Stimulated activated CD4-positive, alpha-beta T cell treated with anti-CD3 and anti-CD28 coated beads, Interleukin-12 subunit alpha, Interleukin-12 subunit beta, amount 100 ng/mL, for 4 hours (primary cell): ENCODE measurements at places on chromosomes 16 and 17.

DNA sequence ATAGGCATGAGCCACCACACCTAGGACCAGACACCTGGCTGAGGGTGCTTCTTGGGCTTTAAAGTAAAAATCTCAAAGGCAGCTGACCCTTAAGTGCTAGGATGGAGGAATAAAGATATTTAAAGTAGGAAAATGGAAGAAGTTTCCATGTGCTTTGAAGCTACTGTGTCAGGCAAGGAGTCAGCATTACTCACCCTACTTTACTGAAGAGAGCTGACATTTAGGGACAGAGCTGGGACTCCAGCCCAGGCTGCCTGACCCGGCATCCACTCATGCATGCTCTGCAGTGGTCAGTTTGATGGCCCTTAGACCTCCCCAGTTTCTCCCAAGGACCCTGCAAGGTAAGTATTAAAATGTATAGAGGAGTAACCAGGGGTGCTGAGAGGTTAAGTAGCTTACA lies 124.7 kb upstream of the PLCG2 start:
- DNase-seq = no peak

DNA sequence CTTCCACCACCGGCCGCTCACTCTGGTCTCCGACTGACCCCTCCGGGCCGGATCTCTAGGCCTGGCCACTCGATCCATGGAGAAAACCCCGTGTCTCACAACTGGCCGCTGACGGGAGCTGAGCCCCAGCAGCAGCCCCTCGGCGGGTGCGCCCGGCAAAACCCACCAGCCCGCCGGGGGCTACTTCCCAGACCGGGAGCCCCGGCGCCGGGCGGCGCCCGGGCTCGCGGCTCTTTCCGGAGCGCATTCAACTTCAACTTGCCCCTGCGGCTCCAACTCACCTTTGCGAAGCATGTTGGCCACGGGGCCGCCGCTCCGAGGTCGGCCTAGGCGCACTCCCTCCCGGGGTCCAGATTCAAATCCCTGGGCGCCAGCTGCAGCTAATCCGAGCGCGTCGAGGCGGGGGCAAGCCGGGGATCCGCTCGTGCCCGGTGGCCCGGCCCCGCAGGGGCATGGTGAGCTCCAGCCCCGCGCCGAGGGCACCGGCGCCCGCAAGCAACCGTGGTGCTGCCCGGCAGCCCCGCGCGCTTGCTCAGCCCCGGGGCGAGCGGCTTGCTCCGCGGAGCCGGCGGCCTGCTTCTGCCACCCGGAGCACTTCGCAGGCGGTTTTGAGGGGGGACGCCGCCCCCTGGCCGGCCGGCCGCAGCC lies 438 bp downstream of the RTN4RL1 start:
- no peak for DNase-seq

GRCh38 chr17:35287286-35287811 lies 44.5 kb downstream of the SLFN5 start:
- no peak for DNase-seq

- no peak for DNase-seq
These were observed 214.7 kb downstream of the RPTOR start for GRCh38 chr17:80759377-80759673.

DNA sequence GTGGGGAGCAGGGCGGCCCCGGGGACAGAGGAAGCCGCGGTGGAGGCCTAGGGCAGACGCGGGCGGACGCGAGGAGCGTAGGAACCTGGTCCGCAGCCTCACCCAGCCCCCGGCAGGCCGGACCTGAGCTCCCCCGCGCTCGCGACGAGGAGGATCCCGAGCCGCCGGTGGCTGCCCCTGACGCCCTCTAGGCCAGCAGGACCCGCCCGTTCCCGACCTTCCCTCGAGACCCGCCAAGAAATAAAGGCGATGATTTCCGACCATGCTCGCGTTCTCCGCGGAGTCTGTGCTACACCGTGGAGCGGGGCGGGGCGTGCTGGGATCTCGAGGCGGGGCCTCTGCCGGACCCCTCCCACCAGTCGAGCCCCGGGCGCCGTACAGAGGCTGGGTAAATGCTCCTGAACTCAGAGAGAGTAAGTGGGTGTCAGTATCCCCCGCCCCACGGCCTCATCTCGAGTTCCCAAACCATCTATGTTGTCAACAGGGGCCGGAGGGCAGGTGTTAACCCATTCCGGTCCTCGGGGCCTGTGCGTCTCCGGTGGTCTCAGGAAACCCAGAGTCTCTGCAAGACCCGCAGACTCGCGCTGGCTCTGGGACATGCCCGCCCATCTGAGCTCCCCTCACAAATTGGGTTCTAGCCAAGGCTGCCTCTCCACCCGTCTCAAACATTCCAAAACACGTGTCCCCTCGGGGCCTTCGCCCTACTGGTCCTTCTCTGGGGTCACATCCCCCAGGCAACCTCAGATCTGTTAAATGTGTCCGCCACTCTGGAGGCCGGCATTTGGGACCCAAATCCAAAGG lies 13.7 kb downstream of the SYCE1L start:
- DNase-seq = peak; percentile 77

- no peak for DNase-seq
These were observed at the start of gene TLCD2 for GRCh38 chr17:1709971-1710806. TLCD2 (minus strand) TSS chr17:1710377; CDS start chr17:1710242, 135 bp downstream.
